ENCODE measurements at places on chromosomes 3 and 15.

DNA sequence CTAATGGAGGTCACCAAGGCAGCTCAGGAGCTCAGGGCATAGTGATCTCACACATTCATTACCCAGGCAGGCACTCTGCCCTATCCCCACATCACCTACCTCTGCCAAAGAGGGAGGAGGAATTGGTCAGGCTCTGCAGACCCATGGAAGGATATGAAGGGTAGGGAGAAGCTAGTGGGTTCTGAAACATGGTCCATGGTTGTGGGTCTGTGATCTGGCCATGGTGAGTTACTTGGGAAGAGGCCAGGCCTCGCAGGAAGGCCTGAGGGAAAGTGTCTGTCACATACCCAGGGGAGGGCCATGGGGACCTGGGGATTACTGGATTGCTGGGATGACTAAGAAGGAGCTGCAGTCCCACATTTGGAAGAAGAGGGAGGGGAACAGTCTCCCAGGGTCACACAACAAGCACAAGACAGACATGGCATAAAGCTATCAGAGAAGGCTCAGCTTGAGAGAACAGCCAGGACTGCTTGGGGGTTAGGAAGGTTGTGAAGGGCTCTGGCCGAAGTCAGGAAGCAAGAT, 1.4 kb upstream of the PRSS50 start:
- DNase-seq = no peak

GRCh38 chr3:133376810-133377209, 23.0 kb upstream of the BFSP2 start:
- DNase-seq = no peak

DNA sequence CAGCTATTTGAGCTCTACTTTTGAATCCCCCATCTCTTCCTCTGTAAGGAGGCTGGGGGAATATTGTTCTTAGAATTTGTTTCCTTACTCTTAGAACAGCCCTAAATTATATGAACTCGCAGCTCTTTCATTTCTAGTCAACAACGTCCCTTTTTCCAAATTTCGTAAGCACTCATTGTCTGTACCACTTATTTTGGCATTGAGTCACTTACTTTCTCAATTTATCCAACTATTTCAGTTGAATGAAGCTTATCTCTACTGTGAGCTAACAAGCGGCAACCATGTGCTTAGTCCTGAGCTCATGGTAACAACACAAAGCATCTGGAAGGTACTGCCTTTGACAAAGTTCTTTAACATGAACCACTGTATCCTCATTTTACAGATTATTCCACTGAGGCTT, 191.1 kb downstream of the GREM1 start:
- no peak for DNase-seq

- DNase-seq = no peak
These were observed 2.3 kb upstream of the DNAH1 start for GRCh38 chr3:52313774-52314188.

DNA sequence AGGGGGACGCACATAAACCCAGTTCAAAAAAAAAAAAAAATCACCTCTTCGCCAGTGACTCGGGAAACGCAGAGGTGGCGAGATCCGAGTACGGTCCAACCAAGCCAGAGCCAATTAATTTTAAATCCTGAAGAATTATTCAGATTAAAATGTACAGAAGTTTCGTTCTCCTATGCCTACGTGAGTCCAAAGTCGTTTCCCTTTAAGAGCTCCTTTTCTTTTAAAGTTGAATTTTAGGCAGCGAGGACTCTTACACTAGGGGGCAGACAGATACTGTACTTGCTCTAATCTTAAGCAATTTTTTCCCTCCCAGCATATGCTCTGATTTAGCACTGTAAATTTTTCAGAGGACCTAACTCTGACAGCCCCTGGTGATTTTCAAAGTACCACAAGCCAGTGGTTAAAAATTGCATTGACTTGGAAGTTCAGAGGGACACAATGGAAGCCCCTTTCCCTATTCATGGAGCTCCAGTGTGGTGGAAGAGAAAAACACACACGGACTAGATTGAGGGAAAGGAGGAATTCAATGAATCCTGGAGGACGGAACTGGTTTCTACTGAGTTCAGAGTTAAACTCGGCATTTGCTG, 3.3 kb upstream of the NR2F2 start:
- peak; percentile 75 for DNase-seq

- peak; percentile 68 for DNase-seq
These were observed 25.8 kb downstream of the LDHAL6B start for GRCh38 chr15:59232476-59232875.

GRCh38 chr15:77028451-77029165, 33.7 kb downstream of the PSTPIP1 start:
- DNase-seq = no peak

Measured in skeletal muscle cell (primary cell).